ENCODE measurements at places on chromosomes 5 and 9. TPM values are rescaled to one million over a fixed set of nuclear protein-coding genes. Genes with fewer than 3 reads are reported as not detected.

The PCDHA8 gene
- not detected for polyA plus RNA-seq

The PCA3 gene
- polyA plus RNA-seq = not detected

The C9 gene
- polyA plus RNA-seq = not detected

The KCNT1 gene
- 2.0 TPM for polyA plus RNA-seq
